A549 (cell line): ENCODE measurements at places on chromosomes 3 and 15. TPM values are rescaled to one million over a fixed set of nuclear protein-coding genes. Genes with fewer than 3 reads are reported as not detected.

Gene IL17RE
- polyA plus RNA-seq = 0.44 to 0.67 TPM (median 0.47 TPM) in 3 replicates

- DNase-seq = no peak
Observed at GRCh38 chr3:24678421-24678865, 183.8 kb upstream of the THRB start.

- no peak for DNase-seq
Observed at GRCh38 chr3:186442162-186442561, 80.1 kb upstream of the DGKG start.

DNA sequence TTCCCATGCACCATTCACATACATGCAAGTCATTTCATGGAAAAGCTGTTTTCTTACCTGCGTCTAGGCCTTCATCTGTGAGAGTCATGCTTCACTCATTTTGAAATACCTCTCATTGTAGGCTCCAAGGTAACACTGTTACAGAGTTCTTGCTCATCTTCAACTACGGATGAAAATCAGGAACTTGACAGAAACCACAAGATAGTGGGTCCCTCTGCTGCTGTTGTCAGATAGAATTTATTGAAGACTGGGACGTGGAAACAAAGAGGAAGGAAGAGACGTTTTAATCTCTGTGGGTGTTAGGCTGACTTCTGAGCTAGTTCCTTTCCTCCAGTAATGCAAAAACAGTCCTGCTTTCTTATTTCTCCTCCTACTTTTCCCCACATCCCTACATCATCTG is at the start of gene P2RY14:
Gene P2RY14 (minus strand): TSS at position 313 of the 400 bp plus-strand sequence. CDS start 64,226 bp downstream, outside the sequence.
- DNase-seq = no peak

DNA sequence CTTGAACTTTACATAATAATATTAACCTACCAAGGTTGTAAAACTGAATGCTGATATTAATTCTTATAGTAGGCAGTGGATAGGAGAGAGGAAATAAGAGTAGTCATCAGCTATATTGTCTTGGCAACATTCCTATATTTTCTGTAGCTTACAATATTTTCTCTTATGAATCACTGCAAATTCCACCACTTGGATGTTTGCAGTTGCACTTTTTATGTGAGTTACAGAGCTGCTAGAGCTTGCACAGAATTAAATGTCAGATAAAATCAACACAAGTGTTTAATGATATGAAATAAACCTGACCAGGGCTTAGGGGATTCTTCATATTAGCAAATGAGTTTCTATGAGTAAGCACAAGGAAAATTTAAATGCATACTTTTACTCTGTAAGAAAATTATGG is 1710.1 kb downstream of the SI start:
- DNase-seq = peak; percentile 3

Gene CACNA2D2
- 0.41 to 0.75 TPM (median 0.55 TPM) in 3 replicates for polyA plus RNA-seq

Gene IMPG2
- 0.03 TPM in 3 replicates for polyA plus RNA-seq

Gene C15orf39
- 14.7 to 16.7 TPM (median 15.1 TPM) in 3 replicates for polyA plus RNA-seq

GRCh38 chr15:37289109-37289765 is 188.9 kb upstream of the MEIS2 start:
- peak; percentile 1 for DNase-seq

GRCh38 chr15:48858401-48858800 is 19.5 kb upstream of the EID1 start:
- DNase-seq = peak; percentile 9

DNA sequence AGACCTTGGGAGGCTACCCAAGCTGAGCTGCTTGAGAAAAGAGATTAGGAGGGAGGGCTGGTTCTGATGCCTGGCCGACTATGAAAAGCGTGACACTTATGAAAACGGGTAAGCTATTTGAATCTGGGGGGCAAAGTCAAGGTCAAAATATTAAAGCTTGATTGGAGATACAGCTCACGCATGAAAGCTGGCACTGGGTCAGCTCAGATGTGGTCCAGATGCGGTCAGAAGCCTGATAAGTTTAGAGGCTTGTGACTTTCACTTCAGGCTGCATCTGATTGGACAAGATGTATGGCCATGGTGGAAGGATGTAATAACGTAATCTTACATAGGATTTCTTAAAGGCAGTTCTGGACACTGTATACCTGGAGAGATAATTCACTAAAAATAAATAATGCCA is 690.3 kb downstream of the NTRK3 start:
- no peak for DNase-seq

DNA sequence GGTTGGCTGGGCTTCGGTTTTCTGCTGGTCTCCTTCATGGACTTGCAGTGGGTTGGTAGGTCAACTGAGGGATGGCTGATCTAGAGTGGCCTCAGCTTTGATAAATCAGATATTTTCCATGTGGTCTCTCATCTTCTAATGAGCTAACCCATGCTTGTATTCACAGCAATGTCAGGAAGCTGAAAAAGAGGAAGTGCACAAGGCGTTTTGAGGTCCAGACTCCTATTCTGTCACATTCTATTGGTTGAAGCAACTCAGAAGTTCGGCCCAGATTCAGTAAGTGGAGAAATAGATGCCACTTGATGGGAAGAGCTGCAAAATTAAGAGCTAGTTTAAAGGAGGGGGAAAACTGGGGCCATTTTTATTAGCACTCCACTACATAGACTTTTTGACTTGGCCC is 361.2 kb downstream of the DIPK2A start:
- DNase-seq = no peak

Gene GOLGA8Q
- 0.12 to 0.36 TPM (median 0.25 TPM) in 3 replicates for polyA plus RNA-seq

DNA sequence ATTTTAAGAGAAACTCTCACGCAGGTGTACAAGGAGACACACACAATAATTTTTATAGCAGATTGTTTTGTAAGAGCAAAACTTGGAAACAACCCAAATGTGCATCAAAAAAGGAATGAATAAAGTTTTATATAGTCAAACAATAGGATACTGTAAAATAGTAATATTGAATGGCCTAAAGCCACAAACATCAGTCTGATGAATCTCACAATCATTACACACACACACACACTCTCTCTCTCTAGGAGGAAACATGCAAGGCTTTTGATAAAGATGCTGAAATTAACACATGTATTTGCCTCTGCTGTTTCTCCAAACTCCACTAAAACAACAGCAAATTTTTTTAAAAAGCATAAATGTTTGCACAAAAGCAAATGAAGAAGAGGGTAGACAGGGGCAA is 37.3 kb downstream of the ADIPOQ start:
- no peak for DNase-seq

- no peak for DNase-seq
Observed at GRCh38 chr3:16885593-16886302, 993 bp downstream of the PLCL2 start.

Gene PTH1R
- polyA plus RNA-seq = 0.53 to 0.76 TPM (median 0.54 TPM) in 3 replicates

DNA sequence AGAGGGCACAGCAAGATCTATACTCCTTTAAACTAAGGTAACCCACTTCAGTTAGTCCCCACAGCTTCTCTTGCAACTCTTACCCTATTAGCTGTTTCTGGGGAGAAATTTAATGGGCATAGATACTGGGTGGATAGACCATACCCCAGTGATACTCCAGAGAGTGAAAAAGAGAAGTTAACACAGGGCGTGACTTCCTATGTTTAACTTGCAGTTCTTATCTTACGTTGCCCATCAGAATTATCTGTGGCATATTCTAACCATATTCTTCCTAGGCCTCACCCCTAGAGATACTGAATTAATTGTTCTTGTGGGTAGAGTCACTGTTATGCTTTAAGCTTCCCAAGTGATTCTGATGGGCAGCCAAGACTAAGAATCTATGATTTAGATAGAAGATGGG is 485.4 kb upstream of the TPRG1 start:
- no peak for DNase-seq

DNA sequence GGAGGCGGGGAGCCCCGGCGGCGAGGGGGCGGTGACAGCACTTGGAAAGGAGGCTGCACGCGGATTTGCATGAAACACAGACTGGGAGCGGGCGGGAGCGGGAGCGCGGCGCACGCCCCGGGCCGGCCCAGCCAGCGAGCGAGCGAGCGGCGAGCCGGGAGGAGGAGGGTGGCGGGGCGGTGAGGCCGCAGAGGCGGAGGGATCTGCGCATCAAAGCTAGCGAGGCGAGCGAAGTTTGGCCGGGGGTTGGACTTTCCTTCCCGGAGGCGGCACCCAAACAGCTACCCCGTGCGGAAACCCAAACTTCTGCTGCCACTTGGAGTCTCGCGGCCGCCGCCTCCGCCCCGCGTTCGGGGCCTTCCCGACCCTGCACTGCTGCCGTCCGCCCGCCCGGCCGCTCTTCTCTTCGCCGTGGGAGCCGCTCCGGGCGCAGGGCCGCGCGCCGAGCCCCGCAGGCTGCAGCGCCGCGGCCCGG is at the start of gene SMAD3:
Gene SMAD3 (plus strand): TSS at position 72 of the 475 bp plus-strand sequence. CDS start 553 bp downstream, outside the sequence.
- peak; percentile 98 for DNase-seq

DNA sequence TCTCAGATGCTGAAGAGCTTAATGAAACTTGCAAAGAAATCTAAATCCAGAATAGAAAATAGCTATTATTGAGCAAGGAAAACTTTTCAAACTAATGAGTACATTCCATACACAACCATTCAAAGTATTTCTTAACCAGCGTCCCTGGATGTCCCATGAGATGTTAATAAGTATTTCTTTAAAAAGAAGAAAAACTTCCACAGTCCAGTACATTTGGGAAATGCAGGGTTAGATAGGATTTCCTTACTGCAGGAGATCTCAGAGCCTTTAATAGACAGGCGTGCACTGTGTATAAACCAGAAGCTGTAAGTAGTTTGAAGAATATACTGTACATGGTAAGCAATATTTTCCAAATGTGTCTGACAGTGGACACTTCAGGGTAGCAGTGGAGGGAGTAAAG is 29.6 kb upstream of the BHLHE40 start:
- DNase-seq = no peak

Gene TMC3
- polyA plus RNA-seq = not detected in 3 replicates

DNA sequence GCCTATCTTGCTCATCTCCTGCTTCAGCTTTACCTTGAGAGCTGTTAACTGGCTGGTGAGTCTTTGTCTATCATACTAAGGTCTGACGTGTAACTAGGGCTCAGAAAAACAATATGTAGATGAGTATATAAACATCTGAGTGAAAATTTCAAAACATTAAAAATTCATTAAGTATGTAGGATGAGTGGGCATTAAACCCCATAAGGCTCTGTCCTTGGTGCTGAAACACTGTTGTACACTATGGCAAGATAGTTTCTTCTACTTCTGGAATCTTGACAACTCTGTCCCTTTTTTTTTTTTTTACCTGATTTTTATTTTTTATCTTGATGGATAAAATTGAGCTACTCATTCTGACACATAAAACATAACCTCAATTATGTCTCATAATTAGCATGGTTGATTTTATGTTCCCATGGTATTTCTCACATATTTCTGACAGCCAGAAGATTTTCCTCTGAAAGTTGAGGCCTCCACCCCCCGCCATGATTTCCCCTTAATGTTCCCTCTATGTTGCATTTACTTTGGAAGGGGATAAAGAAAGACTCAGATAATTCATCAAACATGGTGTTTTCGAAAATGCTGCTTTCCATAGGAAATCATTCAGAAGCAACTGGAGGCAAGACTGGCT is 54.3 kb downstream of the DGKG start:
- peak; percentile 24 for DNase-seq

Gene PATL2
- polyA plus RNA-seq = 0.12 to 0.13 TPM in 2 of 3 replicates, not detected in the other

Gene ARHGAP31
- 0.68 to 0.94 TPM (median 0.93 TPM) in 3 replicates for polyA plus RNA-seq

Gene SLC22A14
- polyA plus RNA-seq = 0.11 TPM in 1 of 3 replicates, not detected in the others

DNA sequence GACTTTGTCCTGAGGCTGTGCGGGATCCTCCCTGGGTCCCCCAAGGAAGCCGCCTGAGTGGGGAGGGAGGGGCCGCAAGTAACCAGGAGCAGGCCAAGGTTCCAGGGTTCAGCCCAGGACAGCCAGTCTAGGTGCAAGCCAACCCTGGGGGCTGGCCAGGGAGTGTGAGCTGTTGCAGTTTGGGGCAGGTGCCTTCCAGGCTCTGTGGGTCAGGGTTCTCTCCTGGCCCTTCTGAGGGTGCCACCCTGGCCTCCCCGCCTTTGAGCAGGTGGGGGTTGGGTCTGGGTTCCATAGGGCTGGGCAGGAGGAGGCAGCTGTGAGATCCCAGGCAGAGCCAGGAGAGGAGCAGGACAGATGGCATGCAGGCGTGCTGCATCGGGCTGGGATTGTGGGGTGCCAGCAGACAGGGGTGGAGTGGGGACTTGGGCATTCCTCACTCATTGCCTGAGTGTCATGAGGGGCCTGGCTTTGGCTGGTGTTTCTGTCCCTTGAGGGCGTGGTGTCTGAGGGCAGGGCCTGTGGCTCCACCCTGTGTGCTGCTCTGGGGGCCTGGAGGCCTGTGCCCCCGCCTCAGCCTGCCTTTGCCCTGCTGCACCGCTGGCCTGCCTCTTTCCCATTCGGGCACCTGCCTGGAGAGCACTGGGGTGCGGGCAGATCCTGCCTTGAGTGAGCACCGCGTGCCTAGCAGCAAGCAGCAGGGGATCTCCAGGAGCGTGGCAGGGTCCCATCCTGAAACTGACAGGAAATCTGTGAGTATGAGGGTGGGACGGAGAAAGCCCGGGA is 18.4 kb downstream of the KLF13 start:
- DNase-seq = no peak

Gene FES
- 0.39 to 0.50 TPM (median 0.45 TPM) in 3 replicates for polyA plus RNA-seq

Gene SEC61A1
- 93.5 to 96.4 TPM (median 96.2 TPM) in 3 replicates for polyA plus RNA-seq
